ENCODE measurements at places on chromosomes 2 and 18.
A peak's percentile ranks its signal among the peaks of the same experiment; 100 is the strongest.

DNA sequence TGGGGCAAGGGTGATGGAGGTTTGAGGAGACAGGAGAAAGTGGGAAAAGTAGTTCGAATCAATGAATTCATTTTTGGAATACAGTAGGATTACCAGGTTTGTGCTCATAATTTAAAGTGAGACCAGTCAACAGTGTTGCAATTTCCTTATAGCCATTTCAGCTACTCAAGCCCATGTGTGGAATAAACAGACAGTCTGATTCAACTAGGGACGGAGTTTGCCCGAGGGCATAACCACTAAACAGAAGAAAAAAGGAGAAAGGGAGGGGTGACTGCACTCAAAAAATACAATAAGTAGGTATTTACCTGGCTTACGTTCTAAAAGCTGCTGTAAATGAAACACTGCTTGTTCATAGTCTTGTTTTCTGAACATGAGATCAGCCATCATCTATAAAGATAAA lies 55.2 kb downstream of the TTC21B start:
- peak; percentile 92 for DNase-seq

- peak; percentile 62 for DNase-seq
These were observed 137.1 kb upstream of the CCDC68 start for GRCh38 chr18:55096263-55096951.

DNA sequence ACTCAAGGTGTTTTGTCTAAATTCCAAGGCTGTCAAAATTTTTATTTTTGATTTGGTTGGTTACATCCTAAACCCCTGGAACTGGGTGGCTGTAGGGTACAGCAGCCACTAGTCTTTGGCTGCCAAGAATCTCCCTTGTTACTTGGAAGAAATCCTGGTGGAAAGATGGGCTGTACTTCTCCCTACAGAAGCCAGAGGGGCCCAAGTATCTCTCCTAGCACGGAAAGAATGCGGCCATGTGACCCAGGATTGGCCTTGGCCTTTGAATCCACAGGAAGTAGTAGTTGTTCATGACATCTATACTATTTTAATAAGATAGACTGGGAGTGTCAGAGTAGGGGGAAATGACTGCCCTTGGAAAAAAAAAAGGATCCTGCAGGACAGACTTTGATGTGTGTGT lies 54.4 kb upstream of the MYO3B start:
- DNase-seq = peak; percentile 52

- no peak for DNase-seq
These were observed 178.0 kb downstream of the MTCL1 start for GRCh38 chr18:8883409-8883668.

GRCh38 chr2:174051741-174052583 lies 86.8 kb upstream of the SP3 start:
- DNase-seq = peak; percentile 76

DNA sequence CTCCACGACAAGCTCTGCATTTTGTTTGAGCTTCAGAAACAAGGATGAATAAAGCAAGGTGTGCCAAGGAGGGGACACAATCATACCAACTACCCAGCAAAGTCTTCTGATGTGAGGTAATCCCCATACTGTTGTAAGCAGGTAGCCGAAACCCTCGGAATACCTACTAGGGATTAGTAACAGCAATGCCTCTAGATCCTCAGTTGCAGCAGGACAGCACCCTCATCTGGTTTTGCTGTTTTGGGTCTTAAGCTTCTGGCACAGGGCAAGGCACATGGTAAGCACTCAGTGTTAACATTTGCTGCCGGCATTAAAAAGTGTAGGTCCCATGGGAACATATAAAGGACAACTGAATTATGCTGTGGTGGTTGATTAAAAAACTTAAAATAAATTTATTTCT lies 16.0 kb upstream of the LINC00305 start:
- no peak for DNase-seq

DNA sequence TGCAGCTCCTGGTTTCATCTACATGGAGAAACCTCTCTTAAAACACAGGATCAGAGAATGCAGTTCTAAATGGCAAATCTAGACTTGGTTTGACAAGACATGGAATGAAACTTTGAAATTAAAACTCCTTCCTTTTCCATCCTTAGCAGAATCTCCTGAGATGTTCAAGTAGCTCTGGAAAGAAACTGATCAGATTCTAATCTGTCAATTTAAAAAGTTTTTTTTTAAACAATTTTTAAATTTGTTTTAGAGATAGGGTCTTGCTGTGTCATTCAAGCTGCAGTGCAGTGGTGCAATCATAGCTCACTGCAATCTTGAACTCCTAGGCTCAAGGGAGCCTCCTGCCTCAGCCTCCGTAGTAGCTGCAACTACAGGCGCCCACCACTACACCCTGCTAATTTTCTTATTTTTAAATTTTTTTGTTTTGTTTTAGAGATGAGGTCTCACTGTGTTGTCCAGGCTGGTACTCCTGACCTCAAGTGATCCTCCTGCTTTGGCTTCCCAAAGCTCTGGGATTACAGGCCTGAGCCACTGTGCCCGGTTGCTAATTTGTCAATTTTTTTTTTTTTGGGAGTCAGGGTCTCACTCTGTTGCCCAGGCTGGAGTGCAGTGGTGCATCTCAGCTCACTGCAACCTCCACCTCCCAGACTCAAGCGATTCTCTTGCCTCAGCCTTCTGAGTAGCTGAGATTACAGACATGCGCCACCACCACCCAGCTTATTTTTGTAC lies 216.7 kb downstream of the TGIF1 start:
- no peak for DNase-seq

DNA sequence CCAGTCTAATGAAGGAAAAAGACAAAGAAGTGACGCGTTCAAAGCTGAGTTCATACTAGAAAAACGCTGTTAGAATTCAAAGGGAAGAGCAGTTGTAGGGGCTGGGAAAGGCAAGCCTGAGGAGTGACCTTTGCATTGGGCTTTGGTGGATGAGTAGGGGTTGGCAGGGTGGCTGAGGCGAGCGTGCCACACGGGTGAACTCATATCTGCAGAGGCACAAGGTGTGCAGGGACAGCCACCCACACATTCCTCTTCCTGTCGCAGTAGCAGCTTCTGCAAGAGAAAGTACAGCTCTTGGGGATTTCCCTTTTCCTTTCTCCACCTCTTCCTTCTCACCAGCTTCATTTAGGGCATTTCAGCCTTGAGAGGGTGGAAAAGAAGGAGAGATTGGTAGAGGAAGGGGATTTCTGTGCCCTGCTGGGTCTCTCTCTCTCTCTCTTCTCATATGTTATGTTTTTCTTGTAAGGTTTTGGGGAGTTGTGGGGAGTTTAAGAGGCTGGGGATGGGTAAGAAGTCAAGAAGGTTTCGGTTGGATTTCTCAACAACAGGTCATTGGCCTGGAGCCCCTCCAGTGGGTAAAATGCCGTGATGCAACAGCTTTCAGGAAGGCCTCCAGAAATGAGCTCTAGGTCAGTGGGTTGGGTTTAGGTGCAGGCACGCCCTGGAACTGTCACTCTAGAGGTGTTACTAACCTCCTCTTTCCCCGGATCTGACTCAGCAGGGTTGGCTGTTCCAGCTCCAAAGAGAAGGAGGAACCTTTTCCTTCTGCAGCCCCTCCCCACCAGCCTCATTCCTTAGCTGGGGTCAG lies 40.1 kb downstream of the ODC1 start:
- DNase-seq = peak; percentile 93

Data from bronchial epithelial cell (primary cell).